ENCODE measurements at places on chromosomes 4 and X.

DNA sequence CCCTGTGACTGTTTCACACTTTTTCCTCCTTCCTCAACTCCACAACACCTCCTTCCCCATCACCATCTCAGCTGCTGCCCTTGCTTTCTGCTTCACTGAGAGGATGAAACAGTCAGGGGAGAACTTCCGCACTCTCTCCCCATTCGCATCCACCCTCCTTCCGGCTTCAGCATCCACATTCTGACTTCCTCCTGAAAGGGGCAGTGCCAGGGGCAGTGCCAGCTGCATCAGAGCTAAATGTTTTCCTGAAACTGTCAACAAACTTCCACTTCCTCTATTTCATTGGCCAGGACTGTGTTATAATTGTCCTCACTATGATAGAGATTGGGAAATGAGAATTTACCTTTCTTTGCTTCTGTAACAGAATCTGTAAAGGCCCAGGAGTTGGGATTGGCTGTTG is 18.2 kb upstream of the RASL11B start:
- no peak for DNase-seq

GRCh38 chrX:141341341-141341740 is 99.0 kb upstream of the SPANXC start:
- DNase-seq, result no peak

GRCh38 chrX:133880032-133880443 is 105.4 kb downstream of the GPC3 start:
- no peak for DNase-seq

DNA sequence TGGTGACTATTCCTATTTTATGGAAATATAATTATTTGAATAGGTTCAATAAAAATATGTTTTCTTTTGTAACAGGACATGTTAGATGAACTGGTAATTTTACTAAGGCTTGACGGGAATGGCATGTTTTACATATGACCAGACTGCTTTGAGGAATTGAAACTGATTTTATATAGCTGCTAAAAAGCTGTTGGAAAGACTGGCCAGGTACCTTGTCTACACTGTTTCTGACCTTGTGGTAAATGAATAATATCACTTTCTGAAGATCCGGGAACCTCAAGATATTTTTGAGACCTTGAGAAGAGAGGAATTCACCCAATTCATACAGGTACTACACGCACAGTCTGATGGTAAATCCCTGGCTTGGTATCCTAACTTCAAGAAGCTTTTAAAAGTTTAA is 42.1 kb upstream of the USP46 start:
- no peak for DNase-seq

DNA sequence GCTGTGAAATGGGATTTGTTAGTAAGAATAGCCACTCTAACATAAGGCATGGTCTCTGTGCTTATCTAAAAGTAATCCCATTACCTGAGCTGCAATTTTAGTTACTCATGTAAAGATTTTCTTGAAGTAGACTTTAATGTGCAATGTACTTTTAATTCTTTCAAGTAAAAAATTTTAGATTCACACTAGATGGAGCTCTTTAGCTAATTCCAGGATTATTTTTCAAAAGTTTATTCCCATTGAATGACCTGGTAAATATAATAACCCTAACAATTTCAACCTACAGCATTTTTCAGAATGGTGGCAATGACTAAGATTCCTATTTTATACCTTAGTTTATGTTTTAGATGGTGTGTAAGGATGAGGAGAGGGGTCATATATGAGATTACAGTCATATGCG is 18.1 kb downstream of the USP38 start:
- DNase-seq, result no peak

DNA sequence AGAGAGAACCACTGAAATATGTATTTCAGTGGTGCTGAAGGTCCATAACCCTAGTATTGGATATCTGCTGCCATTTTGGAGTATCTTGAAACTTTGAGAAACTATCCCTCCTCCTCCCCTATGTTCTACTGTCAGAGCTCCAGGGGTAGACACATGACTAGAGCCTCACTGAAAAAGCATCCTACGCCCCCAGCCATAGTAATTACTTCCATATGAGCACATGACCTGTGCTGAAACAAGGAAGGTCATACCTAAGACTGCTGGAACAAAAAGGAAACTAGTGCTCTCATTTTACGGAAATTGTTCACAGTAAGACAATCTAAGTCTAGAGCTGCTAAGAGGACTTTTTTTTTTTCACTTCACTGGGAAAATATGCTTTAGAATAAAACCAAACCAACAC is 42.0 kb upstream of the MAPK10 start:
- DNase-seq, result no peak

DNA sequence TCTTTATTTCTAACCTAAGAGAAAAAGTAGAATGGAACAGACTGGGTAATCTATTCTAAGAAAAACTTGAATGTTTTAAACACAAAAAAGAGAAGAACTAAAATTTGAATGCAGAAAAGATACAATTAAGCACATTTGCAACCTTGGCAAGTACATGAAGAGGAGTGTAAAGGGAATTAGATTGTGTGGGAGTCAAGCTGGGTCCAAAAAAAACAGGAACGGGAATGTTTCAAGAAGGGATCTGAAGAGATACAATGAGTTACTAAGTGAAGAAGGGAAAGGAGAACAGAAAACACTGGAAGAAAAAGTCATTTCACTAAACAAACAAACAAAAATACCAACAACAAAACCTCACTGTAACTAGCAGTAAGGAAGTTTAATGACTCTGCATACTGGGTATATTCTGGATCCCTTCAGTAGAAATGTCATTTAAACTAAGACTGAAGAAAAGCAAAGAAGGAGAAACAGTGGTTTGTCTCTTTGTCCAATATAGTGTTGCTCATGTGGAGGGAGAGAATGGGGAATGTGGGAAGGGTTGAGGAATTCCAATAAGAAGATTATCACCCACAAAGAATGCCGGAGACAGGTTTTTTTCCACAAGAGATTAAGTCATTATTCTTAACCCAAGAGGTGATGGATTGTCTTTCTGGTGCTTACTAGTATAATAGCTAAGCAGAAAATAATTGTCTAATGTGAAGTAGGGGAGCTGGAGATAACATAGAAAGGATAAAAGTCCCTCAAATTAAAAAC is 50.4 kb upstream of the PTPN13 start:
- DNase-seq, result no peak

GRCh38 chr4:120132935-120133334 is 66.3 kb upstream of the MAD2L1 start:
- DNase-seq, result no peak

DNA sequence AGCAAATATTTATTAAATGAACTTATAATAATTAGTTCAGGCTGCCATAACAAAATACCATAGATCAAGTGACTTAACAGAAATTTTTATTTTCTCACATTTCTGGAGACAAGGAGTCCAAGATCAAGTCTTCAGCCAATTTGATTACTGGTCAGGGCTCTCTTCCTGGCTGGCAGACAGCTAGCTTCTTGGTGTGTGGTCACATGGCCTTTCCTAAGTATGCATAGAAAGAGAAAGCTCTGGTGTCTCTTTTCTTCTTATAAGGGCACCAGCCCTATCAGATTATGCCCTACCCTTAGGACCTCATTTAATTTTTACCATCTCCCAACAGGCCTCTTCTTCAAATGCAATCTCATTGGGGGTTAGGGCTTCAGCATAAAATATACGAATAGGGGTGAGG is 438.5 kb upstream of the INTU start:
- DNase-seq, result no peak

- DNase-seq, result no peak
These were observed 50.4 kb upstream of the CCDC149 start for GRCh38 chr4:24963277-24963676.

DNA sequence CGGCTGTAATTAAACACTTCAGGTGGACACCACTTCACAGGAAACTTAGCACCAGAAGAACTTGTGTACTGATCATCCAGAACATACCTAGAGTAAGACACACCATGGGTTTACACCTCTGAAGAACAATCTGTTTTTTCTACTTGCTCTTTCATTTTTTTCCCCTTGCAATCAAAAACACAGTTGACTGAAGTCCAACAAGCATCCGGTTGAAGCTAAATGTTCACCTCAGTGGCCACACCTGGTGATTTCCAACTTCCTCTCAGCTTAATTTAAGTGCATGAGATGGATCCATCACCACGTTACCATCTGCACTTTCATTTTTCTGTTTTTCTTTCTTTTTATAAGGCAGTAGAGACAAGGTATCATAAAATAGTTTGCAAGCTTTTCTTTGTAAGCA is 4.9 kb upstream of the TXK start:
- no peak for DNase-seq

DNA sequence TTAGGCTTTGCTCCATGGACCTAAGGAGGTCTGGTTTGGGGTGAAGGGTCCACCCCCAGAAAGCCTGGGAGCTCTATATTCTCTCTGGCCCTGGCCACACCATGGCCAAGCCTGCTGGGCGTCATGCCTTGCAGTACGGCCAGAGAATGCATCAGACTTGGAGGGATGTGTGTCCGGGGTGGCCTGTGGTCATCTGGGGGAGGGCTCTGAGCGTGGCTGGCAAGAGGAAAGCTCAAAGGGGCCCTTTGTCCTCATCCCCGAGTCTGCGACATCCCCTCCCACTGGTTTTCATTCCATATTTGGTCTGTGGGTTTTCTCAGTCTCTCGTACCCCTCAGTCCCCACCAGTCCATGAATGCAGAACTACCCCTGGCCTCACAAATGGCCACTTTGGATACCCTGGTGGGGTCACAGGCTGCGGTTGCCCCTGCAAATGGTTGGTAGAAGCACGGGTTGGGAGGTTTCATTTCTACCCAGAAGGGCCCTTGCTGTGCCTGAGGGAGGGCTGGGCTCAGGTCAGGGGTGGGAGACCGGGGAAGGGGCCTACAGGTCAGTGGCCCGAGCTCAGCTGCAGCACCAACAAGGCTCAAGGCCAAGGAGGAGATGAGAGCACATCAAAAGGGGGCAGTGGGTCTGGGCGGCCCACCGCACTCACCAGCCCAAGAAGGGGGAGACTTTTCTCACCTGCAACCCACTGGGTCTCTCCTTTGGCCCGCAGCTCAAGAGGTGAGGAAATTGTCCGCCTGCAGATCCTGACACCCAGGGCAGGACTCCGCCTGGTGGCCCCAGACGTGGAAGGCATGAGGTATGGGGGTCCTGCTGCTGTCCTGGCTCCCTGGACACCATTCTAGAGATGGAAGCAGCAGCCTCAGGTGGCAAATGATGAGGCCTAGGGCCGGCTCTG is 30.2 kb downstream of the ZNF185 start:
- DNase-seq, result no peak

- no peak for DNase-seq
These were observed 148.8 kb downstream of the MGST2 start for GRCh38 chr4:139814323-139815015.

- peak; percentile 75 for DNase-seq
These were observed 21.8 kb upstream of the CSF2RA start for GRCh38 chrX:1246816-1247215.

- DNase-seq, result no peak
These were observed 72.1 kb downstream of the UBE2K start for GRCh38 chr4:39770005-39770404.

DNA sequence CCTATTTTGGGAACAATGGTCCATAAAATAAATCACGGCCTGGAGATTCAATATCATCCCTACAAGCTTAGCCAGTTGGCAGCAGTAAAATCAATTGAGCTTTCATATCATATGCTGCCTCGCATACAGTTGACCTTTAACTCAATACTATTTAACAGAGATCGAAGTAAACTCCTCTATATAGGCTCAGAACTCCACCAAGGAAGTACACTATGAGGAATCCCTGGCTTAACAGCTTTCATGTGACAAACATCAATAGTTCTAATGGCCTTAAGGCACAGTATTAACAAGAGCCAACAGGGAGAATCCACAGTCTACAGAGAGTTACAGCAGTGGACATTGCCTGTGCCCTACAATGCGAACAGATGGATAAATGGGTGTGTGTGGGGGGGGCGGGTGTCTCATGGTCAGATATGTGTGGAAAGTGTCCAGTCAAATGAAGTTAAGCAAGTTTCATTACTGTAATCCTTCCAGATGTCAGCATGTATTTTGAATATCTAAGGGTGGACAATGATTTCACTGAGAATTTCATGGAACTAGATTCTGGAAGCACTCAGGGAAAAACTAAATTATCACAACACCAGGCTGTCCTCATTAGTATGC is 98.2 kb upstream of the FAM9B start:
- no peak for DNase-seq

DNA sequence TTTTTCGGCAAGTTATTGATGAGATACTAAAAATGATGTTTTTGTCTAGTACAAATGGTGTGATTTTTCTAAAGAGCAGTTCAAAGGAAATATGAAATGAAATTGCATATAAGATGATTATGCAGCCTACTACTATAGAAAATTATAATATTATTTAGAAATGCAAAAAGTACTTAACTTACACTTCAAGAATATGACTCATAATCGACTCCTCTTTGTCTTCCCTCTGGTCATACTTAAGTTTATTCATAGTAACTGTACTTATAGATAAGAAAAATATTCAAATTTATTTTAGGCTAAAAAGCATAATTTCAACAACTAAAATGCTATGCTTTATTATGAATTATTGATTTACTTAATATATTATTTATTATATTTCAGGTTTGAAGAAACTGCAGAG is 33.2 kb downstream of the CEP44 start:
- DNase-seq, result no peak

DNA sequence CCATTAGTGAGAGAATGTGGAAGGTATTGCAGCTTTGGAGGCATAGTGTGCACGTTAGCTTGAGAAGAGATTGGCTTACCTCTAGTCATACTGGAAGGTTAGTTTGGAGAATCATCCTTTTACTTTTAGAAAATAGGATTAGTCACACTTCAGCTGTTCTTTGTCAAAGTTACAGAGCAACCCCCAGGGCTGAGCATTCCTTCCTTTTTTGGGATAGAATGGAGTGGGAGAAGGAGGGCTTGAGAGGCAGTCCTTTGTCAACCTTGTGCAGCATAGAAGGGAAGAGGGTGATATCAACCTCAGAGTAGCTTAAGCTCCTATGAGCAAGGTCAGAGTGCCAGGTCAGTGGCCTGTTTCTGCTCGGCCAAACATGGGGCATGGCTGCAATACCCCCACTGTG is 8.6 kb upstream of the MBNL3 start:
- DNase-seq, result no peak

GRCh38 chr4:113325876-113326615 is 276.6 kb downstream of the ANK2 start:
- DNase-seq, result no peak

DNA sequence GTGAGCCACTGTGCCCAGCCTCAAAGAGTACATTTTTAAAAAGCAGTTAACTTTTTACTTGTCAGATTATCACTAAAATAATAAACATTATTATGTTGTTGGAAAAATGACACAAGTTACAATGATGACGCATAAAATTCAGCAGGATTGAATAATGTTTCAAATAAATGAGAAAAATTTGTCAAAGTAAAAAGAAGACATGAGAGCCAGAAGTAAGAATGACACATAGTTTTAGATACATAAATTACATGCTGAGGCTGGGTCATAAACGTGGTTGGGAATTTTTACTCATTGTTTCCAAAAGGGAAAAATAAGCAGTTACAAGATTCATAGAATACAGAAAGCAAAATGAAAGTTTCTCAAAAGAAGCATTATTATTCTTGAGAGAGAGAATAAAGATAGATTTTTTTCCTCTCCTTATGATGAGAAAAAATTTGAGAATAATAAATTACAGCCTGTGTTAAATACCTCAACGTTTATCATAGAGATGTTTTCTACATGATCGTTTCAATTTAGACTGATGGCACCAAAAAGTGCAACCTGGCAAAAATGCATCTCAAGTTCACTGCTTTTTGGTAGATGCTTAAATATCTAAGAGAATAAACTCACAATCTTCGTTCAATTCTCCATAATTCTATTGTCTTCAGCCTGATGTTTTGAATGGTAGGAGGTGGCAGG is 40.4 kb downstream of the GUCY1B1 start:
- DNase-seq, result no peak
